ENCODE measurements at places on chromosomes 7 and 10. TPM values are rescaled to one million over a fixed set of nuclear protein-coding genes. Genes with fewer than 3 reads are reported as not detected.

Gene NUPR2
- polyA plus RNA-seq, result not detected

Gene ZNF273
- 4.7 TPM for polyA plus RNA-seq

Gene INMT
- polyA plus RNA-seq, result not detected

Gene NET1
- 214 TPM for polyA plus RNA-seq

Gene GBX1
- polyA plus RNA-seq, result not detected
